ENCODE measurements at places on chromosomes 3 and 15.

DNA sequence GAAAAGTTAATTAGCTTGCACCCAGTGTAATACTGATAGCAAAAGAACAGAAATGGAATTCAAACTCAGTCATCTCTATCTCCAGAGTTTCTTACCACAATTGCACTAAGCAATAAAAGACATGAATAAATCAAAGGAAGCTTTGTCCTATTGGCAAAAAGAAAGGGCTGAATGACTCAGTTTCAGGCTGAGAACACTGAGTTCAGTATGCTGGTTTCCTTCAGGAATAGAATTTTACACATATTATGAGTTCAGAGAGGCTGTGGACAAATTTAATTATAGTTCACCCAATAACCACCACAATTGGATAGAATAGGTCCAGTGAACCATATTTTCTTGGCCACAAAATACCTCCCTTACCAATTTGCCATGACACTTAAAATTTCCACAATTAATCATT, 249.7 kb downstream of the KCNMB2 start:
- no peaks in the 10 kb centered on the region for H3K4me1 ChIP-seq
- no peak for DNase-seq
- H3K36me3 ChIP-seq = no peaks in the 10 kb centered on the region

DNA sequence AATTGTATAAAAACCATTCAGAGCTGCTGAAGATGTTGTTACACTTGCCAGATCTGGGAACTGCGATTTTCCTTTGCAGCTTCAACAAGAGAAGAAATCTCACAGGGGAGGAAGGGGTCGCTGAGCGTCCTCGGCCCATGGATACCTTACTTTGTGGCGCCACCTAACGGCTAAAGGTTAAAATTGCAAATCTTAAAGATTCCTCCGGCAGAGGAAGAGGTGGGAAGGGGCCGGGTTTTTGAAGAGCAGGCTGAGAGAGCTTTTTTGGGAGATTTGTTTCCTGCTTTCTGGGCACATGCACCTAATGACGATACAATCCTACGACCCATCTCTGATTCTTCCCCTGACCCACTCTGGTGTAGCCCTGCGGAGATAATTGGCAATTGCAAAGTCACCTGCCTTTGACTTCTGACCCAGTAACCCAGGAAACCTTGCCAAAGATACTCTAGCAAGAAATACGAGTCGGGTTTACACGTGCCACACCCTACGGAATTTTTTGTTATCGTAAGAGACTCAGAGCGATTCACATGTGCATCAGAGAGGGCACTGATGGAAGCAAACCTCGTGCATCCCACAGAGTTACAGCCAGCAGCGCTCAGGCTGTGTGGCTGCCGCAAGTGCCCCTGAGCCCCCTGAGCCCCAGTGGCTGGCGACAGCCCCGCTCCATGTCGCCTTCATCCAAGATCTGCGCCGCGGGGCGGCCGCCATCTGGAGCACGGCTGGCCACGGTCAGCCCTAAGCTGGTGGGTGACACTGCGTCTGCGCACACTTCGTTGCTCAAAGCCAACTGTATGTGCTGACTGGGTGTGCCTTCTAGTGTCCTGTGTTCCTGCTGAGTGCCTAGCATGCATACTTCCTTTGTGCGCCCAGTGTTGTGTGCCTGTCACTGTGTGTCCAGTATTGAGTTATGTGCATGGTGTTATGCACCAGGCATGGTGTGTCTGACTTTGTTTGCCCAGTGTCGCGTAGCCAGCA, 55.2 kb upstream of the CHRNA7 start:
- H3K4me1 ChIP-seq = peaks cover 2% of the 10 kb centered on the region
- H3K4me3 ChIP-seq = no peak overlapping the region
- no peak overlapping the region for H3K27ac ChIP-seq
- DNase-seq = no peak

GRCh38 chr3:142977399-142977728, 13.9 kb upstream of the PAQR9 start:
- no peaks in the 10 kb centered on the region for H3K36me3 ChIP-seq
- H3K4me3 ChIP-seq = no peak overlapping the region
- no peaks in the 10 kb centered on the region for H3K27me3 ChIP-seq
- H3K4me1 ChIP-seq = peaks cover 9% of the 10 kb centered on the region

DNA sequence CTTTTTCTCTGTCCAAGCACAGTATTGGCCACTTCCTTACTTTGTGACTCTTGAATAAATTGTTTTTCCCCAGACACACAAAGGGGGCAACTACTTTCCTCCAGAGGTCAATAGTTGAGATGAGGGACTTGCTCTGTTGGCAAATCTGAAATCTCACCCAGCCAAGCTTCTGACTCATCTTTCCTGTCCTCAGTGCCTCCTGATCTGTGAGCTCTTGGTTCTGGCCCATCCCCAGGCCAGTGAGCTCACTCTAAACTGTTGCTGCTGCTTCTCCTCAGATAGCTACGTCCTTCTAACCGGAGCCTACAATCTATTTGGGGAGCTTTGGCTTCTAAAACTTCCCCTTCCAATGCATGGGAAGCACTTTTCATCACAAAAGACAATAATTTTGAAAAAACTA, 50.0 kb upstream of the NMD3 start:
- H3K36me3 ChIP-seq = no peaks in the 10 kb centered on the region
- no peak overlapping the region for H3K4me3 ChIP-seq
- no peak overlapping the region for H3K27ac ChIP-seq

DNA sequence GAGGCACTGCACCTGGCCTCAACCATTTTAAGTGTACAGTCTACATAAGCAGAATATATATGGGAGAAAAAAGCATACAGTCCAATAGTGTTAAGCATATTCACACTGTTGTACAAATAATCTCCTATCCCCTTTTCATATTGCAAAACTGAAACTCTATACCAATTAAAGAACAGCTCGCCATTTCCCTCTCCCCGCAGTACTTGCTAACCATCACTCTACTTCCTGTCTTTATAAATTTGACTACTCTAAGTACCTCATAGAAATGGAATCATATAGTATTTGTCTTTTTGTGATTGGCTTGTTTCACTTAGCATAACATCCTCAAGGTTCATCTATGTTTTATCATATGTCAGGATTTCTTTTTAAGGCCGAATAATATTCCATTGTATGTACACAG, 21.6 kb upstream of the TASOR start:
- no peak overlapping the region for H3K4me3 ChIP-seq
- H3K4me1 ChIP-seq = peaks cover 11% of the 10 kb centered on the region
- no peak for DNase-seq
- H3K27ac ChIP-seq = no peak overlapping the region
- H3K27me3 ChIP-seq = no peaks in the 10 kb centered on the region

DNA sequence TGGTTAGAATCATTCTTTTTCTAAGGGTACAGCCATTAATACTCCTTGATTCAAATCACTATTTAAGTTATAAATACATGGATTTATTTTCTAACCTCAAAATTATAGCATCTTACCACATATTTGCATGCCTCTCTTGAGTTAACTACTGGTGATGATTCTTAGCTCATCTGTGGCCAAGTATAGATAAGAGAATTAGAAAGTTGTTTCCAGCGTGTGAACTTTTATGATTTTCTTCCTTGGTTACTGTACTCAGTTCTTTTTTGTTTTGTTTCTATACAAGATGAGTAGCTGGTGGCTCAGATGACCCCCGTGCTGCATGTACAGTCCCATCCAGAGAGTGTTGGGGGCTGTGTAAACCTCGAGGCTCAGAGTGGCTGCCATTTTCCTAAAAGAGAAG, 124.6 kb downstream of the IGF1R start:
- H3K27me3 ChIP-seq = no peaks in the 10 kb centered on the region
- DNase-seq = no peak
- H3K4me3 ChIP-seq = no peak overlapping the region
- H3K4me1 ChIP-seq = peaks cover 34% of the 10 kb centered on the region
